Globus pallidus (tissue), 1 donor: ENCODE measurements at places on chromosomes 11 and 22.

GRCh38 chr11:86517557-86517956, 142.9 kb downstream of the CCDC81 start:
- DNase-seq = no peak

GRCh38 chr11:96229354-96229977, 113.5 kb downstream of the MAML2 start:
- no peak for DNase-seq

DNA sequence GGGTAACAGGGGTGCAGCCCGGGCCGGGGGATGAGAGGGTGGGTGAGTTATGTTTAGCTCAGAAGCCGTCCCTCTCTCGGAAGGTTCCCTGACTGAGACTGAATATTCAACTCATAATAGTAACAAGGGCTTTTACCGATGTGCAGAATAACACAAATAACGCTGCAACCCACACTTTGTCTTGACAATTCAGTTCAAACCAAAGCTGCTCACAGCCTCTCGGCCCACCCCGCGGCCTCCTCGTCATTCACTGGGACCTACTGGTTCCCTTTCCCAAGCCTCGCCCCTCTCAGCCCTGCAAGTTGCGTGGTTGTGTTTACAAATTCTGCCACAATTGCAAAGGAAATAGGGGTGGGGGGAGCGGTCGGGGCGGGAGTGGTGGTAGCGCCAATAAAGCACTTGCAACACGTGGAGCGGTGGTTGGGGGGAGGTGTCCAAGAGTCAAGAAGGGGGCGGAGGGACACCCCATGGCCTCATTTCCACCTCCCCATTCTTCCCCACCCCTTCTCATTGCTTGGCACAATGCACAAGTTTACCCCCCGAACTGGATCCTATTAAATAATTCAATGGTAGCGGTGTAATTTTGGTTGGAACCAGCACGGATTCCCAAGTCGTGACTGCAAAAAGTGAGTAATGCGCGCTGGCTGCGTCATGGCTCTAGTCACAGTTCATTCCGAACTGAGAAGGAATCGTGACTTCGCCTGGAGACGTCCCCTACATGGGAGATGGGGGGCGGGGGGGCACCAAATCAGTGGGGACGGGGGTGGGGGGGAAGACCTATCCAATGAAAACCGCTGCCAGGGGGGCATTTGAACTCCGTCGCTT, 102.0 kb upstream of the HSD17B12 start:
- no peak for DNase-seq

GRCh38 chr11:74004046-74004695, 4.7 kb downstream of the UCP3 start:
- DNase-seq = no peak

DNA sequence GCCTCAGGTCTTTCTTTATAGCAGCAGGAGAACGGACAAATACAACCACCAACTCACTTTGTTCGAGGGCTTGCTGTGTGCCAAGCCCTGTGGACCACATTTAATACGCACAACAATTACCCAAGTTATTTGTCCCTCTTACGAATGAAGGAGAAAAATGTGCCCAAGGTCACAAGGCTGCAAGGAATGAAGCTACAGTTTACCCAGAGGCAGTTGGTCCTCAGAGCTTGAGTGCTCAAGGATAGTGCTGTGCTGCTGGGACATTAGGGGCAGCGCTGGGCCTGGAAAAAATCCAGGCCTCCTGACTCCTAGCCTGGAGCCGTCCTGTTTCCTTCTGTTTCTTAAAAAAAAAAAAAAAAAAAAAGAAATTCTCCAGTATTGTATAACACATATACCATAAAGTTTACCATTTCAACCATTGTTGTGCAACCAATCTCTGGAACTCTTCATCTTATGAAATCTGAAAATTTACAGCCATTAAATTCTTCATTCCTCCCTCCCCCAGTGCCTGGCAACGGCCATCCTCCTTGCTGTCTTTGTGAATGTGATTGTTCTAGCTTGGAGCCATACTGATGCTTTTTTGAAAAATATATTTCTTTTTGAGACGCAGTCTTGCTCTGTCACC, 1.0 kb upstream of the C11orf86 start:
- DNase-seq = no peak

- DNase-seq = no peak
Observed at GRCh38 chr22:19122752-19123492, 710 bp upstream of the DGCR2 start.

- no peak for DNase-seq
Observed at GRCh38 chr22:35333220-35333619, 33.5 kb downstream of the TOM1 start.

DNA sequence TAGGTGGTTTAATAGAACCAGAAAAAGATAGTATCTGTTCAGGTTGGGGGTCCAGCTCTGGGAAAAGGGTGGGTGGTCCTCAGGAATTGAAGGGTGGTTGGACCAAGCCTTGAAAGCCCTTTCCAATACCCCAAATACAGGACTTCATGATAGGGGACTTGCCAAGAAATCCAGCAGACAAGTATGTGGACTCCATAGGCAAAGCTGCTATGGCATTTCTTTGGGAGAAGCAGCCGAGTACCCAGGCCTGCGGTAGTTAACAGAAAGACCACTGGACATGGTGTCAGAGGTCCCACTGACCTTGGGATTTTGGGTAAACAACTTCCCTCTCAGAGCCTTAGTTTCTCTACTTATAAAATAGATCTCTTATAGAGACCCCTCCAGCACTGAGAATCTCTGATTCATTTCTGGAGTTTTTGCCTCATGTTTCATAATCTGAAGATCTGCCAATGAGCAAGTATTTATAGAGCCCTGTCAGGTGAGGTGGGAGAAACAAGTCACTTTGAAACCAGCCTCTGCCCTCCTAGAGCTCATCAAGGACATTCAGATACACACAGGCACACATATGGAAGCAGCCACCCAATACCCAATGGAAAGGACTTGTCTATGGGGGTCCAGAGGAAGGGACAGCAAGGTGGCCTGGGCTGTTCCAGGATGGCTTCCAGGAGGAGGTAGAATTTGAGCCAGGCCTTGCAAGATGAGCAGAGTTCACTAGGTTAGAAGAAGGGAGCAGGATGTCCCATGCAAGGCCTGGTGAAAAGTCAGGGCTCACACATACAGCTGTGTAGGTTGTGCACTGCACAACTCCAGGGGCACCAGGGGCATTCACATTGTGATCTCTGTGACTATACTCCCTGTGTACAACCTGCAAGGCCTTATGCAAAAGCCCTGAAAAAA, 31.0 kb upstream of the ACCSL start:
- DNase-seq = no peak

DNA sequence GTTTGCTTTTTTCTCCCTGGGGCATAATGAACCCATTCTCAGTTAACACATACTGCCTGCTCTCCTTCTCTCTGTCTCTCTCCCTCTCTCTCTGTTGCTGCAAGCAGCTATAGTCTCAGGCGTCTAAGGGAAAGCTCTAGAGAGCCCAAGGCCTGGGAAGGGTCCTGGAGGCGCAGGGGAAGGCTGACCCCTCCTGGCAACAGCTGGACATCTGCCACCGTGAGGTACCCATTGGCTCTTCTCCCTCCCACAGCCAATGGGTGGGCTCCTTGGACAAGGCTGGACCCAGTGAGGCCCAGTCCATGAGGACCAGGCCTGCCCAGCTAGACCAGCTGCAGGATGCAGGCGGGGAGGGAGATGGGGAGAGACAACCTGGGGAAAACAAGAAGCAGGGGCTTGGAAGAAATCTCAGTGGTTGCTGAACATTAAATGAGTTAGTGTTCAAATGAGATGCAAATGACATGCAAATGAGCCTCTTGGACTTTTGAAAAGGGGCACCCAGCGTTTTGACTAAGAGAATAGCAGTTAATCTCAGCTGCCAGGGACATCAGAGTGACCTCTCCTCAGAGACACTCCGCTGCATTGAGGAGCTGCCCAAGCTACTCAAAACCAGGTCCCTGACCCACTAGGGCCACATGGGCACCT, 349.7 kb downstream of the BUD13 start:
- DNase-seq = no peak

- DNase-seq = peak; percentile 7
Observed at GRCh38 chr22:28435140-28435768, 244.4 kb downstream of the TTC28 start.

DNA sequence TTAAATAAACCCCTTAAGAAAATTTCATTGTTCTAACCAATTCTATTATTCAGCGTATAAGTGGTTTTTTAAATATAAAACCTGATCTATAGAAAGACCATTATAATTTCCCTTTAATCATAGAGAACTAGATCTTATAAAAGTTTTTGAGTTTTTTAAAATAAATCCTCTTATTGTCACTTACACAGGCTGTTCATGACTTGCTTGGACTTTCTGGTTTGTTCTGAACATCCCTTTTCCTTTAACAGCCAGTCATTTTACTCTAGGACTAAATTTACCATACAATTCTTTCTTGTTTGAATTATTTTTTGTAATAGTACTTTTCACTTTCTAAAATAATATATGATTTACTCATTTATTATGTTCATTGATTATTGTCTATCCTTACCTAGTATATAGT, 4.7 kb downstream of the NXPE2 start:
- no peak for DNase-seq

- DNase-seq = peak; percentile 26
Observed at GRCh38 chr22:49768951-49769690, 58.6 kb downstream of the BRD1 start.

- no peak for DNase-seq
Observed at GRCh38 chr11:117980720-117981119, 5.5 kb upstream of the IL10RA start.

DNA sequence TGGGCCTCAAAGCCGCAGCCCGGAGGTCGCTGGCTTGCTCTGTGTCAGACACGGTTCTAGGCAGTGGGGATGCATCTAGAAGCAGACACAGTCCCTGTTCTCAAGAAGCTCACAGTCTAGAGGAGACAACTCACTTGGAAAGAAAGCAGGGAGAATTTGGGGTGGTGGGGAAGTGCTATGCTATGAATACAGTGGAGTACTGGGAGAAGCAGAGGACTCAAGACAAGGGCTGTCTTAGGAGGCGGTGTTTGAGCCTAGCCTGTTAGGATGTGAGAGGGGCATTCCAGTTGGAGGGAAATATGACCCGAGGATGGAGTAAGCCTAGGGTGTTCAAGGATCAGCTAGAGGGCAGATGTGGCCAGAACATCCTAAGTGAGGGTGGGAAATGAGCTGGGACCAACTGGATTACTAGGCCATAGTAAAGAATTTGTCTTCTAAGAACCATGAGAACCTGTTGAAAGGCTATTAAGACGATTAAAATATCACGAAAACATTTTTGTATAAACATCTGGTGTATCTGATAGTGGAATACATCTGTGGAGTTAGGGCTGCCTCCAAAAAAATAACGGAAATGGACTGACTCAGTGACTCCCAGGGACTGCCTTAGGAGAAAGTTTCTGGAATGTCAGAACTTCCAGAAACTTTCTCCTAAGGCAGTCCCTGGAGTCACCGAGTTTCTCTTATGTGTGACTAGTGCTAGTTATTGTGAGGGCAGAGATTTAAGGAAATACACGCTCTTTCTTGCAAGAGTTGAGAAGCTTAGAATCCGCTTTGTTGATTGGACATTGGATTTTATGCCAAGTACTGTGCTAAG, 1.1 kb upstream of the PITPNB start:
- DNase-seq = peak; percentile 25

GRCh38 chr22:34969001-34969790, 96.8 kb upstream of the ISX start:
- no peak for DNase-seq

DNA sequence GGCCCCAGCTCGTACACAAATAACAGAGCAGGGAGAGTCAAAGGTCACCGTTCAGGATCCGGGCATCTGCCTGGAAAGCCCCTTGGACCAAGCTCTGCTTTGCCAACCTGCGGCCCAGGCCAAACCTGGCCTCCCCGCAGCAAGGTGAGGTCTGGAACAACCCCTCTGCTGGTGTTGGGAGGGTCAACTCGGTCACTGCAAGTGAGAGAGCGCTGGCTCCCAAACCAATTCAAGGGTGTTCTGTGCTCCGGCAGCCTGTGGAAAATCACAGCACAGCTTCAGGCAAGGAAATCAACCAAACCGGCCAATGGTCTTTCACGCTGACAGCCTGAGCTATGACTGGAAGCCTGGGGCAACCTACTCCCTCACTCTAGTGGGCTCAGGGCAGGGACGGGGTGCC, 63.4 kb downstream of the MYH9 start:
- no peak for DNase-seq

DNA sequence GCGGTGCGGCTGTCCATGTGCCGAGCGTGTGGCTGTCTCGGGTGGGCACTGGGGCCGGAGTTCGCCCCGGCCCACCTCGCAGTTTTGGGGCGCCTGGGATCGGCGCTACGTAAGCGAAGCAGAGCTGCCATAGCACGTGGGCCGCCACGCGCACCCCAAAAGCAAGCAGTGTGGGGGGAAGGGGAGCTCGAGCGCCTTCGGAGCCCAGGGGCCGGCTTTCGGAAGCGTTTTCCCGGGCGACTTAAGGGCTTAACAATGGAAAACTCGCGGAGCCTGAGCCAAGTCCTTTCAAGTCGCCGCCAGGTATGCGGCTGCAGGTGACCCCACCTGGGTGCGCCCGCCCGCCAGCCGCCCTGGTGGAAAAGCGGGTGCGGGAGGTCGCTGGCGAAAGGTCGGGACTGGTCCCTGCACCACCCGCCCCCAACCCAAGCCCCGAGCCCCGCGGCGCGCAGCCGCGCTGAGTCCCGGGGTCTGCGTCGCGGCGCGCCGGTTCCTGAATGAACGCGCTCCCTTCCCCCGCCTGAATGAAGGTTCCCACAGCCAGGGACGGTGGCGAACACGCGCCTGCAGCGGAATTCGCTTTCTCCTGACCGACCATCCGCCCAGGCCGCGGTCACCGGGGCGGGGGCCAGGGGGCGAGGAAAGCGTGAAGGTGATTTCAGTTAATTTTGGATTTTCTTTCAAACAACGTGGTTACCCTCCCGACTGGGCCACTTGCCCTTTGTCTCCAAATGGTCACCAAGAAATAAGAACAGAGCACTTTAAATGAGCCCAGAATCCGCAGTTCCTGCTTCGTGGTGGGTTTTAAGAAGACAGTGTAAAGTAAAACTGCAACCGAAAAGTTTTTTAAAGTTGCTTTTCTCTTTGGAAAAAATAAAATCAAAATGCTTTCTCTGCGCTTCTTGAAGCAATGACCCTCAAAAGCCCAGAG, 2.8 kb upstream of the CCND1 start:
- DNase-seq = no peak

DNA sequence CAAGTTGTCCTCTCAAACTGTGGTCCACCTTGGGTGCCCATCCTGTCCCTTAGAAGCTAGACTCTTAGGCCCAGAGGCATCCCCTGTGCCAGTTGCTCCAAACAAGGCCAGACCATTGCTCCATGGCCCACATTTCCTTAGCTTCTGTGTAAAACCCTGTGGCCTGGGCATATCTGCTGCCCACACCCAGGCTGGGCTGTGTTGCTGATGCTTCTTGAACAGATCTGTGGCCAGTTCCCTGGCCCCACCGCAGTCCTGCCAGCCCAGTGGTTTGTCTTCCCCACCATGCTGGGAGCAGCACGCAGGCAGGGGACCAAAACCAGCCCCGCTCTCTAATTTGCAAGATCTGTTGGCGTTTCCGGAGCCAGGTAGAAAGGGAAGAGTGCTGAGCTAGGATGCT, 72.2 kb downstream of the CSNK2A3 start:
- no peak for DNase-seq

- no peak for DNase-seq
Observed at GRCh38 chr11:29485641-29486040, 531.2 kb downstream of the KCNA4 start.
